D341Med (cell line): ENCODE measurements at places on chromosomes 3 and 15.

- no peak for DNase-seq
Measured at GRCh38 chr3:125059488-125060245, 3.9 kb upstream of the HEG1 start.

DNA sequence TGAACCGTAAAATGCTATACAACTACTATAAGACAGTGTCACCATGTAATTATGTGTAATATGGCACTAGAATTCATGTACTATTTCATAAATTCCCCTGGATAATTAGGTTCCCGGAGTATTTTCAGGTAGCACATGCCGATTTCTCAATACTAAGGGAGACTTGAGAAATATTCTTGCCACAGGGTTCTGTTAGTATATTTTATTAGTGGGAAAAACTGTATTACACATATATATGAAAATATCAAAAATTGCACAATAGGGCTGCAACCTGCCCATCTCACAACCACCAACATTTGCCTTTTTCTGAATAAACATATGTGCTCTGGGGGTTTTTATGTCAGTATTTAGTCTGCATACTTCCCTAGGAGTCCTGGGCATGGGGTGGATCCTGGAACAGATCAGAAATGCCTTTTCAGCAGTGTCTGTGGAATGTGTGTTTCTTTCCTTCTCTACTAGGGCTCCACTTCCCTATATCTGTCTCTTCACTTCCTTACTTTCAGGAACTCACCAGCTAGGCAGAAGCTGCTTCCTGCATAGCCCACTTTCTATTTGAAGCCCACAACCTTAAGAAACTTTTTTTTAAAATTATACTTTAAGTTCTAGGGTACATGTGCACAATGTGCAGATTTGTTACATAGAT lies 87.5 kb downstream of the RPL39L start:
- DNase-seq = no peak

GRCh38 chr15:65194826-65195547 lies 9.8 kb upstream of the CLPX start:
- DNase-seq = no peak

- no peak for DNase-seq
Measured at GRCh38 chr3:1346386-1346785, 253.6 kb downstream of the CNTN6 start.
